ENCODE measurements at places on chromosomes 12 and 14. TPM values are rescaled to one million over a fixed set of nuclear protein-coding genes. Genes with fewer than 3 reads are reported as not detected.

GRCh38 chr14:76331328-76332011, 44.5 kb upstream of the ESRRB start:
- DNase-seq, result no peak

DNA sequence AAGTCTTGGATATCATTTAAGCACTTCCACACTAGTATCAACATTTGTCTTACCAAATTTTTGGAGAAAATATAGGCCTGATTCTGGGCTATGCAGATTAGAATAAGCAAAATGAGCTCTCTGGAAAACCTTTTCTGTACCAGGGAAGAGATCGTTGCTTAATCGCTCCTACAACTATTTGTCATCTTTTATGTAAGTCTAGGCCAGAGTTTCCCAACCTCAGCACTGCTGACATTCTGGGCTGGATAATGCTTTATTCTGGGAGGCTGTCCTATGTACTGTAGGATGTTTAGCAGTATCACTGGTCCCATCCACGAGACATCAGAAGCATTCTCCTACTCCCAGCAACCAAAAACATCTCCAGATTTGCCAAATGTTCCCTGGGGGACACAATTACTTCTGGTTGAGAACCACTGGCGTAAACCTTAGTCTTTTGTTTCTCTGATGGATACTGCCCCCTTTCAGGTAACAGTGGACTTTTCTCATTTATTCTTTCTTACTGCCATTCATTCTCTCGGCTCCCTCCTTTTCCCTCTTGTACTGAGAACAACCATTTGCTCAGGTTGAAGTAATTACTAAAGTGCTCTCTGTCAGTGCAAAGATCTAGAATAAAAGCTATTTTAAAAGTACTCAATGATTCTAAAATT, 316.9 kb upstream of the E2F7 start:
- DNase-seq, result no peak

DNA sequence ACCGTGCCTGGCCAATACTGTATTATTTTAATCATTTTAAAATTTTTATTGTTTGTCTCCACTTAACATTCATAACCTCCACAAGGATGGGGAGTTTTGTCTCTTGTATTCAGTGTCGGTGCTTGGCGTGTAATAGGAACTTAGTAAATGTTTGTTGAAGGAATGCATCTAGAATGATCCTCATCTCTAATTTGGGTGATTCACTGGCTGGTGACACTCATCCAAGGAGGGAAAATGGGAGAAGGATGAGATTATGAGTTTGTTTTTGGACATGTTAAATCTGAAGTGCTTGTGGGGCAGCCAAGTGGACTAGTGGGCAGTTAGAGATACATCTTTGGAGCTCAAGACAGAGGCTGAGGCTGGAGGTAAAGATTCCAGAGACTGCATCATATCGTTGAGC, 5.1 kb downstream of the KLC1 start:
- no peak for DNase-seq

DNA sequence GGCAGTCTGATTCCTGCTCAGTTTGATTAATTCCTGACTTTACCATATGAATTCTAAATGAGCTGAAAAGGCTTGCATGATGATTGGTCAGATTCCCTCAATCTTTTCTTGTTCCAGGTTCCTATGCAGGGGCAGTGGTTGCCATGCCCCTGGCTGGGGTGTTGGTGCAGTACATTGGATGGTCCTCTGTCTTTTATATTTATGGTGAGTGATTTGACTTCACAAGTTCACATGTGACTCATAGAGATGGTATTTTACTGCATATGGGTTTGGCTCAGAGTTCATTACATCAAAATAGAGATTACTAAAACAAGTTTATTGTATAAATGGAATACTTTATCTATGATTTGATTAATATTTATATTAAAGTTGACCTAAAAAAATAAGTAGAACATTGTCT, 44.8 kb downstream of the SLC17A8 start:
- no peak for DNase-seq

DNA sequence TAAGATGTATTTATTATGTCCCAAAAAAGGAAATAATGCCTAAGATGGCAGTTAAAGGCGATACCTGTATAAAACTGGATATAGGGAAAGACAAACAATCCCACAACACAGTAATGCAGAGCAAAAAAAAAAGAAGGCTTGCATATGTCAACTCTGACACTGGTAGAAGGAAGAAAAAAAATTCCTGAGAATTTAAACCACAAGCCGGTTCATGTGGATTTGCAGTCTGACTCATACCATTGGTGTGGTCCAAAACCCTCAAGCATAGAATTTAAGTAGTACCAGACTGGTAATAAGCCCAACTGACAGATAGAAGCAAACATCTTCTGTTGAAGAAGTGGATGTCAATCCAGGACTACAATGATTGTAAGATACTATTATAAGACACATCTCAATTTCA, 7.2 kb downstream of the DNAI7 start:
- DNase-seq, result no peak

DNA sequence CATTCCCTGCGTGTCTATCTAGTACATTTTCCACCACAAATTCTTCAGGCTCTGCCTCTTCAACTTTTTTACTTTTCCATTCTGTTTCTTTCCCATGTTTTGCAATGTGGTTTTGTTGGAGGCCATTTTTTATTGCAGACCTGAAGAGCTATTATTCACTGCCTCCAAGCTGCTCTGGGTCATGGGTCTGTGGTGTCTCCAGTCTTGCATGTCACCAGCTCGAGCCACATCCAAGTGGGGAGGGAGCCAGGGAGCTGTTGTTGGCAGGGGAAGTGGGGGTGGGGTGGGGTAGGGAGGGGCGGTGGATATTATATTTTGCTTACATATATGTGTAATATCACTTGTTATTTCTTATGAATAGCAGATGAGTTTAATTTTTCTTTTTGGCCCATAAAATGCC, 69.1 kb downstream of the VEZT start:
- DNase-seq, result no peak

GRCh38 chr12:23862701-23863100, 86.8 kb downstream of the SOX5 start:
- DNase-seq, result no peak

- DNase-seq, result no peak
Observed at GRCh38 chr14:92926931-92927330, 4.0 kb downstream of the CHGA start.

DNA sequence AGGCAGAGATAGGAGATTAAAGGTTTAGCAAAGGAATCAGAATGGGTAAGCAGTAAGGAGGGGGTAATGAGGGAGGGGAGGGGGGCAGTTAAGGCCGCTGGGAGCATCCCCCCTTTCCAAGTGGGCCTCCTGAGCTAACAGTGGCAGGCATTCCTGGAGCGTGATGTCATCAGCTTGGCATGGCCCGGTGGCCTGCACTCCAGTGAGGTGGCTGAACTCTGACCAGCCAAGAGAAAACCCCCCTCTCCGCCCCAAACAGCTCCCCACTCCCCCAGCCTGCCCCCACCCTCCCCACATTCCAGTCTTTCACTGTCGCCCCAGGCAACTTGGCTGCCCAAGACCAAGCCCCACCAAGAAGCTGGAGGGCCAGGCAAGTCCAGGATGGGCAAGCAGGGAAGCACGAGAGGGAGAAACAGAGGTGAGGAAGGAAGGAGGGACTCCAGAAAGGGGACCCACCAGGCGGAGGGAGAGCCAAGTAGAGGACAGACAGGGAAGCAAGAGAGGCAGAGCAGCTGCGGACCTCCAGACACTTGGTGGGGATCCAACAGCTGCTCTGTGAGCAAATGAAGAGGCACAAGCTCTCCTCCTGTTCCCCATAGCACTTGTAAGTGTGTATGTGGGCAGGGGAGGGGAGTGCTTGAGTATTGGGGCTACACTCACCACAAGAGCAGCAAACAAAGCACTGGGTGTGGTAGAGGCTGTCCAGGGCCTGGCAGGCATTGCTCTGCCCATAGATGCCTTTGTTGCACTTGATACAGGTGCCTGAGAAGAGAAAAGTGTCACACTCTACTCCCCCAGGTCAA, 4.5 kb downstream of the AJUBA start:
- DNase-seq, result peak; percentile 69

- no peak for DNase-seq
Observed at GRCh38 chr12:131683266-131684014, 27.4 kb upstream of the SFSWAP start.

GRCh38 chr12:52259657-52260243, 14.7 kb upstream of the KRT86 start:
- DNase-seq, result no peak

GRCh38 chr14:56809270-56810146, 771 bp downstream of the OTX2 start:
- no peak for DNase-seq

DNA sequence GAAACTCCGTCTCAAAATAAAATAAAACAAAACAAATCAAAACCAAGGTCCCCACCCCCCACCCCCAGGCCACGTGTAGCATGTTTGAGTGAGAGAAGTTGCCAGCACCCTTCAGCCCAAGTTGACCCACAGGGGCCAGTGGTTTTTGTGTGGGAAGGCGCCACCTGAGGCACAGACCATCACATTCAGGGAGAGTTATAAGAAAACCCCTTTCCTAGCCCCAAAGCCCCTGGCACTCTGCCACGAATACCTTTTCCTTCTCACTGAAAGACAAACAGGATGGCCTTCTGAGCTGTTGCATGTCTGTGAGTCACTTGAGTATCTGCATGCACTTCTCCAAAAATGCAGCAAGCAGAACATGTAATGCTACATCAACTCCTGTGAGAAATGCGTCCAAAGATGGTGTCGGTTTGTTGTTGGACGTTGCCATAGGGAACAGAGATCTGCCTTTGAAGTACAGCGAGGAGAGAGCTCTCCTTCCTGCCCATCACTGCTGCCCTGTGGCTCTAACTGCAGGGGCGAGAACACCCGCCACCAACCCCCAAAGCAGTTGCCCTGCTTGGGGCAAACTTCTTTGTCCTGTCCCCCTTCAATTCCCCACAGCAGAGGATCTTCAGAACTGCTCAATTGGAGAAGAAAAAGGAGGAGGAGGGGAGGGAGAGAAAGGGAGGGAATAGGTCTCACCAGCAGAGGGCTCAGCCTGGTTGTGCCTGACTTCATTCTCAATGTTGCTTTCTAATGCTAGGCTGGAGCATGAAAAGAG, 2.7 kb upstream of the TRAF3 start:
- peak; percentile 29 for DNase-seq

- no peak for DNase-seq
Observed at GRCh38 chr14:100054316-100055075, 10.7 kb upstream of the EVL start.

Gene TOMM20L
- total RNA-seq, result not detected

Gene PLA2G1B
- 1.8 TPM for total RNA-seq

Gene TRIM9
- 0.09 TPM for total RNA-seq

Gene SAMD15
- 0.11 TPM for total RNA-seq

Gene POTEG
- not detected for total RNA-seq

All from K562 (cell line).